ENCODE measurements at places on chromosomes 6 and 20.

GRCh38 chr6:72825315-72825911, 203.5 kb downstream of the KCNQ5 start:
- no peak for DNase-seq

DNA sequence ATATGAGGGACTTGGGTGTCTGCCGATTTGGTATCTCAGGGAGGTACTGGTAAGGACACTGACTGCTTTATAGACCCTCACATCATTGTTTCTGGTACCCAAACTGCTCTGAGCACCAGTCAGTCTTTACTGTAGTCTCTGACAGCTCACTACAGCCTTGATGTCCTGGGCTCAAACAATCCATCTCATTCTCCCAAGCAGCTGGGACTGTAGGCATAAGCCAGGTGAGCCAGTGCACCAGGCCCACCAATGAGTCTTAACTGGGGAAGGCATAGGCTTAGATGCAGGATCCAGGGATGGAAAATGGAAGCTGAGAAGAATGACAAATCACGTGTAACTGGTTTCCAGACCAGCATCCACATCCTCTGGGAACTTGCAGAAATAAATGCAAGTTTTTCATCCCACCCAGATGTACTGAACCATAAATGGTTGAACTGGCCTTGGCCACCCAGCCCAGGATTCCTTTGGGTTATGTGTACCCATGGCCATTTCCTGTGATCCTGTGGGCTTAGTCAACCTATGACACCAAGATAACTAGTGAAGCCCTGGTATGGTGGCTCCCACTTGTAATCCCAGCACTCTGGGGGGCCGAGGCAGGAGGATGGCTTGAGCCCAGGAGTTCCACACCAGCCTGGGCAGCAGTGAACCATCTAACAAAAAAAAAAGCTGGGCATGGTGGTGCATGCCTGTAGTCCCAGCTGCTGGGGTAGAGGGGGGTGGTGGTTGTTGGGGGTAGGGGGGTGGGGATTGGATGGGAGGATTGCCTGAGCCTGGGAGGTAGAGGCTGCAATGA, 5.8 kb downstream of the TUBB start:
- DNase-seq, result no peak

- DNase-seq, result no peak
Observed at GRCh38 chr6:53874964-53875363, 80.2 kb downstream of the LRRC1 start.

GRCh38 chr20:35006531-35006971, 50.9 kb downstream of the MYH7B start:
- DNase-seq, result no peak

- DNase-seq, result no peak
Observed at GRCh38 chr6:57822896-57823358, 505.5 kb downstream of the PRIM2 start.

DNA sequence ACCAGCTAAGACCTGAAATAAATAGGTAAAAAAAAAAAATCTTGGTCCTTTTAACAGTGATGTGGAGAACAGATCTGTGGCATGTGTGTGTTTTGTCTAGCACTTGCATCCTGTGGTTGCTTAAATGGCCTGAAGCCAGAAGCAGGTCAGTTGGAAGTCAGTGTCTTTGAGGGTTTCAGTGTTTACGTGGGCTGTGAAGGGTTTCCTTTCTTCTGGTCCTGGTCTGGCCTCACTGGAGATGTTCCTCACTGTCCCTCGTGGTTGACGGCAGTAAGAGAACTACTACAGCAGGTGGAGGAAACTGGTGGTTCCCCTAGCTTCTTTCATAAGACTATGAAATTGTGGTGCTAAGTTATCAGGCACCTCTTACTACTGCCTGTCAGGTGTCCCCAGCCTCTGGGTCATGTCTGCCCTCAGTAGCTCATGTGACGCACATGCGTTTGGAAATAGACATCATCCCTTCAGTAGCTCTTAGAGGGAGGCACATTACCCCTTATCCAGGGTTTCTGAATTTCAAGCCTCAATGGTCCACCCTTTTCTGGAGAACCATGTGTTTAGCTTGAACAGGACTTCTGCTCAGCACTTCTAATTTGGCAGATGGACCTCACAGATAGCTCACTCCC, 59.4 kb upstream of the SCP2D1 start:
- no peak for DNase-seq

GRCh38 chr20:32190616-32191415, 16.7 kb downstream of the PLAGL2 start:
- DNase-seq, result no peak

- DNase-seq, result no peak
Observed at GRCh38 chr20:37229357-37229756, 32.3 kb downstream of the GHRH start.

GRCh38 chr6:170234419-170234818, 56.5 kb downstream of the DLL1 start:
- DNase-seq, result no peak

GRCh38 chr6:6891949-6892461, 215.8 kb upstream of the RREB1 start:
- DNase-seq, result no peak

- no peak for DNase-seq
Observed at GRCh38 chr6:144379356-144379755, 94.2 kb downstream of the UTRN start.

GRCh38 chr6:137802408-137803182, 64.5 kb upstream of the TNFAIP3 start:
- no peak for DNase-seq

DNA sequence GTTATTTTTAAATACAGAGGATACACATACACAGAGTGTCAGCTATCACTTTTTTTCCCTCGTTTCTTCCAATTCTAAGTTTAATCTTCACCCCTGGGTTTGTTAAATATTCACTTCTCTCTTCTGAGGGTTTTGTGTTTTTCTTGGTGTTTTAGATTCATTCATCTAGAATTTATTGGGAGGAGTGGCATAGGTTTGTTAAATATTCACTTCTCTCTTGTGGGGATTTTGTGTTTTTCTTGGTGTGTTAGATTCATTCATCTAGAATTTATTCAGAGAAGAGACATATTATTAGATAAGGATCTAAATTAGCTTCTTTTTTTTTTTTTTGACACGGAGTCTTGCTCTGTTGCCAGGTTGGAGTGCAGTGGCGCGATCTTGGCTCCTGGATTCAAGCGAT, 3.9 kb downstream of the GTF2H5 start:
- DNase-seq, result no peak

GRCh38 chr6:46772762-46773161, 20.4 kb upstream of the MEP1A start:
- no peak for DNase-seq

GRCh38 chr6:7136859-7137334, 29.1 kb downstream of the RREB1 start:
- no peak for DNase-seq

GRCh38 chr6:49269190-49269589, 193.9 kb downstream of the MMUT start:
- no peak for DNase-seq

- DNase-seq, result no peak
Observed at GRCh38 chr6:31359581-31359980, 2.6 kb upstream of the HLA-B start.

GRCh38 chr20:17935761-17936160, 32.8 kb downstream of the SNX5 start:
- DNase-seq, result no peak

DNA sequence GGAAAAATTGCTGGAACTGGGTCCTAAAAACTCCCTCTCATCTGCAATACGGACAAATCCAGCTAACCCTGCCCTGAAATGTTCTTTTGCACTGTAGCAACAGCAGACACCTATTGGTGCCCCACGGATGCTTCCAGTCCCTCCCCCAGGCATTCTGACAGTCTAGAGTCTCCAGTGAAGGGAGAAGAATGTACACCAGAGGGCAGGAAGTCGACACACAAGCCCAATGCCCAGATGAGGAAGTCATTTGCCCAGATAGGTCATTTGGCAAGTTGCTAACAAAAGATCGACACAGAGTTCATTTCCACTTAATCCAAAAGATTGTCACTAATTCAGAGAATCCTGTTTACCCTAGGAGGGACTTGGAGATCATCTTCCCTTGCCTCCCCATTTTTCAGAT, 293.0 kb upstream of the PRDM1 start:
- DNase-seq, result no peak

DNA sequence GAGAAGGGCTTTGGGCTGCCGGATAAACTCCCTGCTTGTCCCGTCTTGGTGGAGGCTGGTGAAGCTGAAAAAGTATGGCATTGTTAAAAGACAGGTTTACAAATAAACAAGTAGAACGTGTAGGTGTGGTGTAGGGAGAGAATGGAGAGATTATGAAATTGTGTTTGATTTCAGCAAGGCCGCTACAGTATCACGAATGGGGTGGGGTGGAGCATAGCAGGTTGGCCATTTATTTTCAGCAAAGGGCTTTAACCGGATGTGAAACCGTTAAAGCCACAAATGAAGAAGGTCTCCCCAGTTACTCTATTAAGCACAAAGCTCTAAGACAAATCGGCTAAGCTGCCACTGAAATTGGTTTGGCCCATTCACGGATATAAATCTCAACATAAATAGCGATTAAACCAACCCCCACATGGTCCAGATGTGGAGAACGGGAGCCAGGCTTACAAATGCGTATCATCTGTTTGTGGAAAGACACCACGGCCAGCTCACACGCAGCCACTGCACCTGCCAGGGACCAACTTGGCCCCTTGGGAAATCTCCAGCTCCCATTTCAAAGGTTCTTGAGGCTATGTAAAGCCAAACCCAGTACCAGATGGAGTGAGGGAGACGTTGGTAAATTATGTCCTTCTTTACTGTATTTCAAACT, 94.0 kb downstream of the ZMYND8 start:
- DNase-seq, result no peak

DNA sequence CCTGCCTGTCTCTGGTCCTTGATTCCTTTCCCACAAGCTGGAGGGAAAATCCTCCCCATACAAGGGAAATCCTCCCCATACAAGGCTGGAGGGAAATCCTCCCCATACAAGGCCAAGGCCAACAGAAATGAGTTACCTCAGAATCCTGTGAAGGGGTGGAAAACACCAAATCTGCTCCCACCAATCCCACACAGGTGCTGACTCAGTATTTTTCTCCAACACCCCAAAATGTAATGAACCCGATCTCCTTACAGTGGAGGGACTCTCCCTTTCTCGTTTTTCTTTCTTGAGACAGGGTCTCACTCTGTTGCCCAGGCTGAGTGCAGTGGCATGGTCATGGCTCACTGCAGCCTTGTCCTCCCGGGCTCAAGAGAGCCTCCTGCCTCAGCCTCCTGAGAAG, 6.3 kb downstream of the SNHG17 start:
- no peak for DNase-seq

DNA sequence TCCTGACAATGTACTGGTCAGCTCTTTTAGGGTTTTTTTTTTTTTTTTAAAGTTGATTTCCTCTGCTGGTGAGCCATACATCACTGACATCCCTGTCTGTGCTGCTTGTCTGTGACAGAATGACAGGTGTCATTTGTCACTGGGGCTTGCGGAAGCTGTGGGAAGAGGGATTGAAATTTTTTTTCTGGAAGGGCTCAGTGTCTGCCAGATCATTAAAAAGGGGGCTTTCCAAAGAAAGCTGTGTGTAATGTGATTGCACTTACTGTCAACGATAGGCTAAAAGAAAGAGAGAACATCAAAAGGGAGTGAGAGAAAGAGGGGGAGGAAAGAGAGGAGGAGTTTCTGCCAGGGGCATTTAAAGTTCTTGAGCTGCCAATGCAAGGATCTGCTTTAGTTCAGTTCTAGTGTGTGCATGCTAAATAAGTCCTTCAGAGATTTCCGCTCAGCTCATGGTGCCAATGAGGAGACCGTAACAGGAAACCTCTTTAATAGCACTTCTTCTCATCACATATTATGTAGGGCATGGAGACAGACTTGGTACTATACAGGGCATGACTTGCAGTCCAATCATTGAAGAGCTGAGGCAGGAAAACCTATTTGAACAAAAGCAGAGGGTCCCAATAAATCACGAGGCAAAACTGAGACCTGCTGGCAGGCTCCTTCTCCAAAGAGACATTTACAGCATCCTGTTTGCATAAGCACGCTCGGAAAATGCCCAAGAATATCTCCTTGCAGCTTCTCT, 177.2 kb downstream of the TSHZ2 start:
- DNase-seq, result no peak

DNA sequence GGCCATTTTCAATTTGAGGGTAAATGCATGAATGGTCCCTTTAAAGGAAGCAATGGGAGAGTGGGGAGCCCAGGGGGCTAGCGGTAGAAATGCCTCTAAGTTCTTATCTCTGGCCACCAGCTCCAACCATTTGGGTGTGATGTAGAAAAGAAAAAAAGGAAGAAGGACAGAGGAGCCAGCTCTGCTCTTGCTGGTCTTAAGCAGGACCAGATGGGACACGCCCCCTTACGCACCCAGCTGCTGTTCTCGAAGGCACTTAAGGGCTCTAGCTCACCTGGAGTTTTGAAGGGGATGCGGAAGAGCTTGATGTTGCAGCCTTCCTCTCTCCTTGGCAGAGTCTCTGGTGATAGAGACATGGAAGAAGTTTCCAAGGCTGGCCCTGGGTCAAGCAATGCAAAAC, 59.5 kb upstream of the RNF144B start:
- DNase-seq, result no peak

DNA sequence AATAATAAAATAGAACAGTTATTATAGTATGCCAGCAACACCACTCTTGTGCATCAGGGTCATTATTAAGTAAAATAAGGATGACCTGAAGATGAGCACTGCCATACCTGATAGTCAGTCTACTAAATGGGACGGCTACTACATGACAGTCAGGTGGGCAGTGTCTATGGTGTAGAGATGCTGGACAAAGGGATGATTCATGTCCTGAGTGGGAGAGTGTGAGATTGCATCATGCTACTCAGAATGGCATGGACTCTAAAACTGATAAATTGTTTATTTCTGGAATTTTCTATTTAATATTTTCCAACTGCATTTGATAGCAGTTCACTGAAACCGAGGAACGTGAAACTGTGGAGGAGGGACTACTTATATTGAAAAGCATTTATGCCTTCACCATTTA, 38.8 kb downstream of the SNX9 start:
- DNase-seq, result no peak

GRCh38 chr6:123380257-123380656, 256.5 kb downstream of the TRDN start:
- no peak for DNase-seq

DNA sequence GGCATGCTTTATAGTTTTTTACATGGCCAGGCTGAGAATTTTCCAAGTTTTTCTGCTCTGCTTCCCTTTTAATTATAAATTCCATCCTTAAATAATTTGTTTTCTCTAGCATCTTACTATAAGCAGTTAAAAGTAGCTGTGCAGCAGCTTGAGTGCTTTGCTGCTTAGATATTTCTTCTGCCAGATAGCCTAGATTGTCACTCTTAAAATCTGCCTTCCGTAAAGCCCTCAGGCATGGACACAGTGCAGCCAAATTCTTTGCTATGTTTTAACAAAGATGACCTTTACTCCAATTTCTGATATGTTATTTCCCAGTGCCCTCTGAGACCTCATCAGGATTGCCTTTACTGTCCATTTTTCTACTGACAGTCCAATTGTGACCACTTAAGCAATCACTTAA, 92.6 kb upstream of the SGK1 start:
- DNase-seq, result no peak

GRCh38 chr6:25169553-25169952, 109.6 kb upstream of the CARMIL1 start:
- no peak for DNase-seq

GRCh38 chr20:59333951-59334350, 33.5 kb downstream of the EDN3 start:
- no peak for DNase-seq
